ENCODE measurements at places on chromosomes 16 and 17. TPM values are rescaled to one million over a fixed set of nuclear protein-coding genes. Genes with fewer than 3 reads are reported as not detected.
A peak's percentile ranks its signal among the peaks of the same experiment; 100 is the strongest.

IGF2BP1 gene
- total RNA-seq, result 0.24 TPM

DNA sequence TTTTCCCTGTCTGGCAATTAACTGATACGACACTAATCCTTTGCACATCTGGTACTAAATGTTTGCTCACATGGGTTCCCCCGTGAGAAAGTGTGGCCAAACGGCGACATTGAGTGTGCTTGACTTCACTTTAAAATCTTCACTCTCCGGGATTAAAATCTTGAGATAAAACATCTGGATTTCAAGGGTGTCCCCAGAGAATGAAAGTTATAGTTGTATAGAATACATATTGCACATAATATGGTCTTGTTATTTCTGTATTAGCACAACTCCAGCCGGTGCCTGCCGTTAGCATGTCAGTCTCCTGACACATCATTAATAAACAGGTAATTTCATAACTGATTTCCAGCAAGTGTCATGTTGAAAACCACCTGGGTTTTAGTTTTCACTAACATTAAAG, 749.0 kb upstream of the SOX9 start:
- no peak for DNase-seq

ABCC3 gene
- 0.37 TPM for total RNA-seq

GRCh38 chr16:84672276-84673202, 24.2 kb downstream of the KLHL36 start:
- DNase-seq, result peak; percentile 85

DNA sequence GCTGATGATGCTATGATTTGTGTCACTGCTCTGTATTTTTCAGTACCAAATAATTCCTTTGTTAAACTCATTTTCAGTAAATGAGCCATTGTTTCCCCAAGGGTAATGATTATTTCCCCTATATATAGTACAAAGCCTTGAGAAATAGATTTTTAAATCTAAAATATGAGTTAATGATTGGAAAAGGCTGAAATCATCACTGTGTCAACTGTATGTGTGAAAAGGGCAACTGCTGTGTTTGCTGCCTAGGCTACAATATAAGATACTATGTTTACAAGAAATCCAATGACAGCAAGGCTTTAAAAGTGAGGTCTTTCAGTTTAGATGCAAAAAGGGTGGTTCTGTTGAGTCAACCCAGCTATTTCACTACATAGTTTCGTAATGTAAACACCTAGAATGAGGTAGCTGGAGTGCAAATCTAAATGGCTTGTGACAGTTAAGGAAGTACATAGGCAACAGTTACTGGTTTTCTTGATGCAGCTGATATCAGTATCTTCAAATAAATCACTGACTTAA, 15.3 kb downstream of the NLK start:
- no peak for DNase-seq

DNA sequence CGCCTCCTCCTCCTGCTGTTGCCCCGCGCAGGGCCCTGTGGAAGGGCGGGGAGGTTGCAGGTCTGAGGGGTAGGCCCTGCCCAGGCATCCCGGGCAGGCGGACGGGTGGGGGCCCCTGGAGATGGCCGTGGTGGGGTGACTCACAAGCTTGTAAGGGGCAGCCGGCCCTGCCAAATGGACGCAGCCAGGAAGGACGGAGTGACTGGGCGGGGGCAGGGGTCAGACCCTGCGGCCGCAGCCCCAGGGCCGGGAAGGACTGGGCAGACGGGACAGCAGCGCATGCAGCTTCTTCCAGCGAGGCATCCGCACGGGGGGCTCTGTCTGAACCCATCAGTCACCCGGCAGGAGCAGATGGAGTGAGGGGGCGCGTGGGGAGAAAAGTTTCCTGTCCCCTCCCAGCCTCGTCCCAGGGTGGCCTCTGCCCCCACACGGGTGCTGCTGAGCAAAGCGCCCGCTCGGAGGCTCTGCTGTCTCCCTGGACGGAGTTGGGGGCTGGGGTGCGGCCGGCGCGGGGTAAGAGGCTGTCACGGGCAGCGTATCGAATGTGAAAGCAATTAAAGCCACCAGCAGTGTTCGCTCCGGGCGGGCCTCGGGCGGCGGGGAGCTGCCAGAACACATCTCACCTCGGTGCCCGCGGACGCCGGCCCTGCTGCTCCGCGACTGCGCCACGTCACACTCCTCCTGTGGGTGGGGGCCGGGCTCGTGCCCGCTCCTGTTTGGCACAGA, 5.4 kb upstream of the PRR35 start:
- no peak for DNase-seq

DNA sequence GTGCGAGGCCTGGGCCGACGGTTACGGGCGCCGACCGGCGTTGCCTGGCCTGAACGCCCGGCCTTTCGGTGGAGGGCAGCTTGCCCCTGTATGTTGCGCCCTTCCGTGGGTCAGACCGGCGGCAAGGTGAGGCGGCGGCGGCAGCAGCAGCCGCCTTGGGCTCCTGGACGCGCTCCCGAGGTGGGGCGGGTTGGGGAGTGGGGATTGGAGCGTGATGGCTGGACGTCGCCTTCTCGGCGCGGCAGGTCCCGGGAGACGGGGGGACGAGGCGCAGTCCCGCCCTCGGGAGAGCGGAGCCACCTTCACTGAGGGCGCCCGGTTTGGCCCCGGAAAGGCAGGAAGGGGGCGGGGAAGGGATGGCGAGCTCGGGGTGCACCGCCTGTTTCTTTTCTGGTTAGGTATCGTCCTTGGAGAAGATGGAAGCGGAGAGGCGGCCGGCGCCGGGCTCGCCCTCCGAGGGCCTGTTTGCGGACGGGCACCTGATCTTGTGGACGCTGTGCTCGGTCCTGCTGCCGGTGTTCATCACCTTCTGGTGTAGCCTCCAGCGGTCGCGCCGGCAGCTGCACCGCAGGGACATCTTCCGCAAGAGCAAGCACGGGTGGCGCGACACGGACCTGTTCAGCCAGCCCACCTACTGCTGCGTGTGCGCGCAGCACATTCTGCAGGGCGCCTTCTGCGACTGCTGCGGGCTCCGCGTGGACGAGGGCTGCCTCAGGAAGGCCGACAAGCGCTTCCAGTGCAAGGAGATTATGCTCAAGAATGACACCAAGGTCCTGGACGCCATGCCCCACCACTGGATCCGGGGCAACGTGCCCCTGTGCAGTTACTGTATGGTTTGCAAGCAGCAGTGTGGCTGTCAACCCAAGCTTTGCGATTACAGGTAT, 671 bp downstream of the DGKE start:
- peak; percentile 61 for DNase-seq

BLMH gene
- total RNA-seq, result 67.1 TPM

DNA sequence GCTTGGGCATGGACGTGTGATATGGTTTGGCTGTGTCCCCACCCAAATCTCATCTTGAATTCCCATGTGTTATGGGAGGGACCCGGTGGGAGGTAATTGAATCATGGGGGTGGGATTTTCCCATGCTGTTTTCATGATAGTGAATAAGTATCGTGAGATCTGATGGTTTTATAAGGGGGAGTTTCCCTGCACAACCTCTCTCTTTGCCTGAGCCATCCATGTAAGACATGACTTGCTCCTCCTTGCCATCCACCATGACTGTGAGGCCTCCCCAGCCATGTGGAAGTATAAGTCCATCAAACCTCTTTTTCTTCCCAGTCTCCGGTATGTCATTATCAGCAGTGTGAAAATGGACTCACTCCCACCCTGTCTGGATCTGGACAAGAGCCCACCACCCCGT, 393.4 kb downstream of the SEC14L1 start:
- DNase-seq, result no peak

DNA sequence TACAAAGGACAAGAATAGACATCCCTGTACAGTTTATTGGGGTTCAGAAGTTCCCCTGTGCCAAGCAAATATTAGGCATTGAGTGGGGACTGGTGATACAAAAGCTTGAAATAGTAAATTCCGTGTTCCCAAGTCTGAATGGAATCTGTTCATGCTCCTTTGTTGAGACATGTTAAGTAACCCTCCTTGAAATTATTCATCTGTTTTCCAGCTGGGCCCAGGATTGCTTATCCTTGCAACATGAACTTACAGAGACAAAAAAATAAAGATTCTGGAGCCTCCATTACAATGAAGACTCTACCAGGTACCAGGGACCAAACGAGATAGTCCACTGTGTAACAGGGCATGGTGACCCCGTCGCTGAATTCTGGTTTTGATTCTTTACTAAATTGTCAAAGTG, 6.1 kb upstream of the CCL8 start:
- no peak for DNase-seq

DNA sequence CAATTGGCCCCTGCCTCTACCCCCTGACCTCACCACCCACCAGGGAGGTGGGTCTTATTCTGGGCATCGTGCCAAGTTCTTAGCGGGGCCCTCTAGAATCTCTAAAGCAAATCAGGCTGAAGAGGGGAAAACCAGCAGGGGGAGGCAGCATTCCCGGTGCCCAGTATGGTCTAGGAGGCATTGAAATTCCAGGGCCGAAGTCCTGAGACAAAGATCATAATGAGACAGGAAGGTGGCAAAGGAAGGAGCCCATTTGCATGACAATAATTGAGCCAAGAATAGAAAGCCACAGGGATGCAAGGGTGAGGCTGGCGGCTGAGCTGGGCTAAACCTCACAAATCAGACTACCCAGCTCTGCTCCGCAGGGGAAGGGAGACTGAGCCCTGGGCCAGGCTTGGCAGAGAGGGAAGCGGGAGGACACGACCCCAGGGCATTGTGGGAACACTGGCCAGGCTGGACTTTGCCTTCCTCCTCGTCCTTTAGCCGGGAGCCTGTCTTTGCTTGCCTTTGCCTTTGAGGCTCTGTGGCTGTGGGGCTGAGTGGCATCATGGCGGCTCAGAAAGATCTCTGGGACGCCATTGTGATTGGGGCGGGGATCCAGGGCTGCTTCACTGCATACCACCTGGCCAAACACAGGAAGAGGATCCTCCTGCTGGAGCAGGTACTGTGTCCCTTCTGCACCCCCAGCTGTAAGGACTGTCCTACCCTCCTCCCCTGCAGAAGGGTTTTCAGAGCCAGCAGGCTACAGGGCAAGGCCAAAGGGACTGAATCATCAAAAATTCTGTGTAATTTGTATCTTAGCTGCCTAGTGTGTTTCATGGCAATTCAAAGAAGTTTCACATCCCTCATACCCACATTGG, at the start of gene PIPOX:
Gene PIPOX (plus strand): TSS at position 463 of the 860 bp plus-strand sequence. CDS start 85 bp downstream, at position 548.
- DNase-seq, result no peak

- no peak for DNase-seq
Observed at GRCh38 chr17:74452033-74452840, 14.2 kb upstream of the CD300A start.

GRCh38 chr17:3727041-3727440, 3.3 kb downstream of the HASPIN start:
- DNase-seq, result no peak

EMP2 gene
- not detected for total RNA-seq

GRCh38 chr16:88894681-88895300, 28.3 kb upstream of the PABPN1L start:
- no peak for DNase-seq

HES7 gene
- 1.8 TPM for total RNA-seq

GRCh38 chr16:77787452-77787851, 912 bp upstream of the VAT1L start:
- no peak for DNase-seq

DNA sequence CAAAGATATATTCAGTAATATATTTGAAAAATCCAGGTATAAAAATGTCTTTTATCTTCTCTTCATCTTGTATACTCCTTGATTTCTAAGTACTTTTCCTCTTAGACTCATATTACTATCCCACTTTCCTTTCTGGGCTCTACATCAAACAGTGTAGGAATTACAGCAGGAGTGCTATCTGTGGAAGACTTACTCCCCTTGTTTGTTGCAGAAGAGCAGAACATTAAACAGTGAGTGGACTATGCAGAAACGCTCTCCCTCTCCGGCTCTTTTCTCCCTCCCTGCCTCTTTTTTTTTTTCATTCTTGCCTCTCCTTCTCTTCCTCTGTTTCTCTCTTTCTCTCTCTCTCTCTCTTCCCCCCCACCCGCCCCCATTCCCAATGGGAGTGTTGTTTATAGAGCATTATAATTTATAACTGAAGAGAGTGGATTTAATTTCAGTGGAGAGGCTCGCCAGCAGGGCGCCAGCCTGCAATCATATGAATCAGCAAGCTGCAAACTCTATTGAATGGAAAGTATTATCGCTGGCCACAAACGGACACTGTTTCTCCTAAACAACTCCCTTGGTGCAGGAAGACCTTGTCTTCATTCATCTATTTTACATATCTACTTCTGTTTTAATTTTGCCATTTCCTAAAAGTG, 242.3 kb upstream of the TBX2 start:
- no peak for DNase-seq

DNA sequence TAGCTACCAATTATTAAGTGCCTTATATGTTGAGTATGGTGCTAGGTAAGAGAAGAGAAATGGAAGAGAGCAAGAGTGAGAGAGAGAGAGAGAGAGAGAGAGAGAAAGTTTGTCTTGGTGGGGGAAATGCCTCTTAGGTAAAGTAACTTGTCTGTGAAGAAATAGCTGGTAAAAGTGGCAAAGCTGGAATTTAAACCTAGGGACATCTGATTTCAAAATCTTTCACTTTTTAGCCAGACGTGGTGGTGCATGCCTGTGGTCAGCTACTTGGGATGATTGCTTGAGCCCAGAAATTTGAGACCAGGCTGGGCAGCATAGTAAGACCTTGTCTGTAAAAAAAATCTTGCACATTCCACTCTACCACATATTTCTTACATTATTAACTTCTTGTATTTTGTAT, 23.0 kb upstream of the CDR2 start:
- no peak for DNase-seq

DNA sequence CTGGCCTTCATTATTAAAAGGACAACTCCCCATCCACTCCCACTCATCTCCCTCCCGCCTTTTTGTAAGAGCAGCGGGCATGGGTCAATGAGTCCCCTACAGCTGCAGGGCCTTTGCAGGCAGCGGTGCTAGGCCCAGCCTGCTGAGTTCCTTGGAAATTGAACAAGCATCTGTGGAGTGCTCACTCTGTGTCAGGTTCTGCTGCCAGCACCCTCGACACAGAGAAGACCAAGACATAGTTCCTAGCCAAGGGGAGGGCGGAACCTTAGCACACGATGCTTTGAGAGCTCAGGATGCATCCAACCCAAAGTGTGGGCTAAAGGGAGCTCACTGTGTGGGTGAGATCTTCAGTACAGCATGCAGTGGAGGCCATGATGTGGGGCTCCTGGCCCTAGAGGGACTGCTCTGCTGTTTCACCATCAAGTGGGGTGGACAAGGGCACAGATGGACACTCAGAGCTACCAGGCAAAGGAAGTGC, 27.6 kb downstream of the RMI2 start:
- no peak for DNase-seq

GRCh38 chr16:30951750-30952149, 2.9 kb downstream of the ORAI3 start:
- DNase-seq, result no peak

DNA sequence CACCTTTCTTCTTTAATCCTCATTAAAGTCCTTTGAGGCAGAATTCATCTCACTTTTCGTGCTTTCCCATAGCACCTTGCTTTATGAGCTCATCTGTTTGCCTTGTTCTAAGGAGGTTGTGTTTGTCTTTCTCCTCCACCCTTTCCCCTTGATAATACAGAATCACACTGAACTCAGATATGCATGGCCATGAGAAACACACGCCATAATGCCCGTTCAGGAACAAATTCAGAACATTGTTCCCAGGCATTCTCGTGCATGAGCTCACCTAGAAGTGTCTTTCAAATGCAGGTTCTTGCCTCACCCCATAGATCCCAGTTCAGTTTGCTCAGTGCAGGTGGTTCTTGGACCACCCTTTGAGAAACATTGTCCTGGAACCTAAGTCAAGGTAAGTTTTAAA, 71.1 kb downstream of the TMEM114 start:
- no peak for DNase-seq

PRDM7 gene
- not detected for total RNA-seq

TBC1D3E gene
- 0.24 TPM for total RNA-seq

All from CD8-positive, alpha-beta memory T cell (primary cell).